ENCODE measurements at places on chromosomes 16 and 17. TPM values are rescaled to one million over a fixed set of nuclear protein-coding genes. Genes with fewer than 3 reads are reported as not detected.

GRCh38 chr17:32311028-32311536 is 30.9 kb downstream of the C17orf75 start:
- no peak overlapping the region for H3K4me3 ChIP-seq
- no peak overlapping the region for H3K27ac ChIP-seq
- peaks cover 12% of the 10 kb centered on the region for H3K27me3 ChIP-seq
- no peak for DNase-seq
- H3K36me3 ChIP-seq = no peaks in the 10 kb centered on the region

DNA sequence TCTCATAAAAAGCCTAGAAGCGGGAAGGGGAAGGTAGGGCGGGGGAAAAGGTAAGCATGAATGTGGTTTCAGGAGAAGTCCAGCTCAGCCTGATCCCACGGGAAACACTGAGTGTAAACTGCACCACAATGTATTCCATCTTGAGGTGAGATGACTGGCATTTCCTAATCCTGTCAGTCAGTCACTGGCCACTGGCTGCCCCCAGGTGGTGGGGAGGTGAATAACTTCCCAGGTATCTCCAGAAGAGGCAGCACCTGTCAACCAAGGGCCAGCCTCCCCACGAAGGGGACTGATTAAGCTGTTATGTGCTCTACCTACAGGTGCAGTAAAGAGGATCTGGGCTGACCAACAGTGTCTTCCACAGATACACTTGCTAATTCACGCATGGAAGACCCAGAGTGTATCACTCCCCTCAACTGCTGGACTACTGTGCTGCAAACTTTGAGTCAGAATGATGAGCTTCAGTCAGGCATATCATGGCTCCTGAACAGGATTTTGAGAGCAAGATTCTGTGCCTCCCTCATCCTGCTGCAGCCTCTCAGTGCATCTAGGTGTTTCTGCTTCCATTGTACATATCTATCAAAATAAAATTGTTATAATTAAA is 108.5 kb upstream of the CCL2 start:
- H3K4me1 ChIP-seq = no peaks in the 10 kb centered on the region
- no peaks in the 10 kb centered on the region for H3K27me3 ChIP-seq
- no peak overlapping the region for H3K27ac ChIP-seq
- no peak overlapping the region for H3K4me3 ChIP-seq
- H3K36me3 ChIP-seq = no peaks in the 10 kb centered on the region
- DNase-seq = peak; percentile 22

DNA sequence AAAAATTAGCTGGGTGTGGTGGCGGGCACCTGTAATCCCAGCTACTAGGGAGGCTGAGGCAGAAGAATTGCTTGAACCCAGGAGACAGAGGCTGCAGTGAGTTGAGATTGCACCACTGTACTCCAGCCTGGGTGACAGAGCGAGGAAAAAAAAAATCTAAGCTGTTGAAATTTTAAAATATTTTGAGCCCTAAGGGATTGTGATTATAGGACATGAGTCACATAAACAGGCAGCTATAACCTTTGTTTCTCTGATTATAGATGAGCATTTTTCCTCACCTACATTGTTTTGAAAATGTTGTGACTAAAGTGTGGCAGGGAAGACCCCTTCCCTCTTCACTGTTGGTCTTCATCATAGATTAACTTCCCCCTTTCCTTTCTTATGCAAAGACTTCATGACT is 135.5 kb downstream of the MGAT5B start:
- H3K27me3 ChIP-seq = peaks cover 5% of the 10 kb centered on the region
- no peaks in the 10 kb centered on the region for H3K4me1 ChIP-seq

GRCh38 chr16:56042416-56042815 is 148.9 kb upstream of the GNAO1 start:
- H3K27ac ChIP-seq = no peak overlapping the region
- no peaks in the 10 kb centered on the region for H3K36me3 ChIP-seq
- no peak overlapping the region for H3K4me3 ChIP-seq
- no peaks in the 10 kb centered on the region for H3K4me1 ChIP-seq

The GRAP gene
- polyA plus RNA-seq = 2.9 TPM

DNA sequence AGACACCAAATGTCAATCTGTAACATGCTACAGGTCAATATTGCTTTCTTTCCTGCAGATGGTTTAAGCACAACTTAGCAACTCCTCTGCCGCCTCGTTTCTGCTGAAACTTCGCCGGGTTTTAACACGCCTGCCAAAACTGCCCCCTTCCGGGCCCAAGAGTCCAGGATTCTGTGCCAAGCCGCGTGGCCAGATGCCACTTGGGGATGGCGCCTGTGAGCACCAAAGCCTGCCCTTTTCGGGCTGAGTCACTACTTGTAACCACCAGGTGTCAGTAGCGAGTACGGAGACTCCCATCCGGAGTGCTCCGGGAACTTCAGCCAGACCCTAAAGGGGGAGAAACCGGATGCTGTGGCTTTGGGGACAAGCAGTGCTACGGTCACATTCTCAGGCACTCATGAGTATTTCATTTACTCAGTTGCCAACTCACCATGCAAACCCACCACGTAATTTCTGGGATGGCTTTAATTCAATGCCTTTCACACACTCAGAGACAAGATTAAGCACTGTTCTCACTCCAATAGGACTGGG is 7.8 kb downstream of the PMP22 start:
- no peak overlapping the region for H3K4me3 ChIP-seq
- H3K4me1 ChIP-seq = peaks cover 30% of the 10 kb centered on the region
- H3K27ac ChIP-seq = peak overlapping the region; percentile 74
- H3K27me3 ChIP-seq = no peaks in the 10 kb centered on the region
- peak; percentile 57 for DNase-seq

- peaks cover 4% of the 10 kb centered on the region for H3K4me1 ChIP-seq
- no peak overlapping the region for H3K4me3 ChIP-seq
- H3K36me3 ChIP-seq = no peaks in the 10 kb centered on the region
- H3K27me3 ChIP-seq = peaks cover 6% of the 10 kb centered on the region
- DNase-seq = no peak
These were observed 259.0 kb upstream of the ZFHX3 start for GRCh38 chr16:73306901-73307413.

The SLC46A1 gene
- 13.7 TPM for polyA plus RNA-seq

The CCL8 gene
- 0.39 TPM for polyA plus RNA-seq

The C1QTNF8 gene
- 0.03 TPM for polyA plus RNA-seq

DNA sequence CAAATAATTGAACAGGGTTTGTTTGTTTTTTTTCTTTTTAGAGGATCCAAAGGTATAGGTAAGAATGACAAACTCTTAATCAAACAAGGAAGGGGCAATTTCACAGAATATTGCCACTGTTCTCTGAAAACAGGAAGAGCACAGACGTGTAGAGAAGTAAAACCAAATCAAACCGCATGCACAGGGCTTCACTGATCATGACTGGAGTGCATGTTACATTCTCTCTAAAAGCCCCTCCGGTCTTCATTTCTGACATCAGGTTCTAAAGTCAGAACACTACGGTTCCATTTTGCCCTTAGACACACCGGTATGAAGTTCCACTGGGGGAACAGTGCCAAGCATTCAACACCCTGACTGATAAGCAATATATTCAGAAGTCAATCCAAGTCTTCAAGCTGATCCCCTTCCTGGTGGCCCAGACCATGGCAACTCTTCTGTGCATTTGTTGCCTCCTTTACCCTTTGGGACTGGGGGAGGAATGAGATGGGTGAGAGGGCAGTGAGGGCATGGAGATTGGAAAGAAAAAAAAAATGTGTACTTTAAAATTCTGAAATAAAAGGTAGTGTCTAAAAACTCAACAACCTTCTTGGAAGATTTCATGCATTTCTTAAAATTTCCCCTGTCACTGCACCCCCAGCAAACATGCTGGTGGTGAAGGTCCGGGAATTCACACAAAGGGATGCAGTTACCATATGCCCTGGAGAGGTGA is 1.4 kb downstream of the MMD start:
- no peak overlapping the region for H3K27ac ChIP-seq
- H3K4me3 ChIP-seq = peak overlapping the region; percentile 89
- H3K4me1 ChIP-seq = peaks cover 9% of the 10 kb centered on the region
- no peak for DNase-seq
- H3K36me3 ChIP-seq = no peaks in the 10 kb centered on the region

DNA sequence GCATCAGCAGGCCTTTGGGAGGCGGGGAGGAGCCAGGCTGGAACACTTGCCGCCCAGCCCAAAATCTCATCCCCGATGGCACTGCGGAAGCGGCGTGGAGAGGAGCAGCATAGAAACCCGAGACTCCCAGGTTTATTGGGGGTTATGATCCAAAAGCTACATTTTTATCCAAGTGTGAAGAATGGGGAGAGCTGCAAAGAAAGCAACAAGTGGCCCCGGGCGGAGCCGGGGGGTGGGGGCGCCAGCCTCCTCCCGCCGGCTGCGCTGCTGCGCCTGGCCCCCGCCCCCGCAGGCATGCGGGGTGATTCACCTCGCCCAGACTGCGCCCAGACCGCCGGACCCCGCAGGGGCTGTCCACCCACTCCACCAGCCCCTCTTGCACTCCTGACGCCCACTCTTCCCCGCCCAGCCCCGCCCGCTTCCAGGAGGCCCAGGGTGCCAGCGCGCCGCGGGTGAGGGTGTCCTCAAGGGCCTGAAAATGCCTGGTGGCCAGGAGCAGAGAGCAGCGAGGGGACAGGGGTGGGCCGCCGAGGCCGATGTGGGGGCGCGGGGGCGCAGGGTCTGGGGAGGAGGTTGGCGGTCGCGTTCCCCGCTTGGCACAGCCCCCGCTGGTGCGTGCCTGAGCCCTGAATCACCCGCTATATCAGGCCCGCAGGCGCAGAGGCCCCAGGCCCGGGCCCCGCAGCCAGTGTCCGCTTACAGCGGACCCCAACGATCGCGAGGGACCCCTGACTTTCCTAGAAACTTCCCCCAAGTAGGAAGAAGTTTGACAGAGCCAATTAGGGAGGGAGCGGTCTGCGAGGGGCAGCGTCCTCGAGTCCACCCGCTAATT is 1.3 kb downstream of the CAVIN1 start:
- peak overlapping the region; percentile 82 for H3K4me3 ChIP-seq
- DNase-seq = no peak
- no peaks in the 10 kb centered on the region for H3K36me3 ChIP-seq
- peaks cover 34% of the 10 kb centered on the region for H3K27me3 ChIP-seq

The PTRH2 gene
- 26.3 TPM for polyA plus RNA-seq

Data from large intestine (tissue), 12 donors.